ENCODE measurements at places on chromosomes 5 and 9.
A peak's percentile ranks its signal among the peaks of the same experiment; 100 is the strongest.

GRCh38 chr5:116517488-116517887, 57.1 kb downstream of the SEMA6A start:
- DNase-seq = no peak

- no peak for DNase-seq
Observed at GRCh38 chr9:75039009-75039408, 10.9 kb upstream of the CARNMT1 start.

DNA sequence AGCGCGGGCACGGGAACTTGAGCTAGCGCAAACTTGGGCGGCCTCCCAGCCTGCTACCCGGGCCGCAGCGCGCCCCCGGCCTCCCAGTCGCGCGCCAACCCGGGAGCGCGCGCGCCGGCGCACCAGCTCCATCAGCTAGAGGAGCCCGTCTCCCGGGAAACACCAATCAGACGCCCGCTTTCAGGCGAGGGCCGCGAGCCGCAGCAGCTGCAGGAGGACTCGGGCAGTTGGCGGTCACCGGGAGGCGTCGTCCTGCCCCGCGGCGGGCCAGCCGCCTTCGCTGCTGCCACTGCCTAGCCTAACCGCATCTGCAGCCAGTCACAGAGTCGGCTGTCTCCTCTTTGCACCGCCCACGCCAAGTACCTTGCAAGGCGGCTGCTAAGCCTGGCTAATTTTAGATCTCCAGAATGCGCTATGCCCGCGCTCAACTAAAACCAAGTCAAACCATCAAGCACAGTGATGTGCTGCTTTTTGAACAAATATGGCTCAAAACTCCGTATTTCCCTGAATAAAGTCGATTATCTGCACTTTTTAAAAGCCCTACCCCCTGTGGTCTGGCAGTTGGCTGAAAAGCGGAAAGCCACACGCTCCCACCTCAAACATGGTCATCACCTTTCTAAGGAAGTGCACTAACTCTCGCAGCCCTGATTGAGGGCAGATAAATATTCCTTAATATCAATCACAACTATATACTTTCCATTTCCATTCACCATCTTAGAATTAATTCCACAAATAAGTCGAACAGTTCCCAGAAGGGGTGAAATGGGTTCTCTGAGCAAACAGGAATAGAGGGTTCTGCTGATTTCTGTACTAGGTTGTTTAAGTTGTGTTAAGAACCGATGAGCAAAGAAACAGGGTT, 221.8 kb downstream of the MEF2C start:
- peak; percentile 97 for DNase-seq

- no peak for DNase-seq
Observed at GRCh38 chr5:172821340-172821985, 12.6 kb upstream of the ERGIC1 start.

DNA sequence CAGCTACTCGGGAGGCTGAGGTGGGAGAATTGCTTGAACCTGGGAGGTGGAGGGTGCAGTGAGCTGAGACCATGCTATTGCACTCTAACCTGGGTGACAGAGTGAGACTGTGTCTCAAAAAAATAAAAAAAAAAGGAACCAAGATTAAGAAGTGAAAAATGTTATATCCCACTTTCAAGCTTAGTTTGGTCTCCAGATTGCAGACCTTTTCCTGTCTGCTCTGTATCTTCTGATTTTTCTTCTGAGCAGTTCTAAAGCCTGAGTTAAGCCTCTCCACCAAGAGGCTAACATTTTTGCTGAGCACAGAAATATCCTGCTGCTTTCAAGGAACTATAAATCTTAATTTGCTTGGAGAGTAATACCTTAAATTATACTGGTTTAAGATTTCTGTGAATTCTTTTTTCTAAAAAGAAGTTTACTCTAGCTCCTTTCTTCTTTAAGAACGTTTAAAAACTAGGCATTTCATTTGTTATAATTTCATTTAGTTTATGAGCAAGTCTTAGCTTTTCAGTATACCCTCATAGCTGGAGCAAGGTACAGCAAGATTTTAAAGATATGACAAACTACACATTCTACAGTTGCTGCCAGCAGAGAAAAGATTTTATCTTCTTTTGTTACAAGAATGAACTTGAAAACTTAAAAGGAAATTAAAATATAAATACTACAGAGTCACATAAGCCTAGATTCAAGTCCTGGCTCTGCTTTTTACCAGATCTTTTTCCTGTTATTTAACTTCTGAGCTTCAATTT, 55.0 kb downstream of the GARNL3 start:
- DNase-seq = no peak

DNA sequence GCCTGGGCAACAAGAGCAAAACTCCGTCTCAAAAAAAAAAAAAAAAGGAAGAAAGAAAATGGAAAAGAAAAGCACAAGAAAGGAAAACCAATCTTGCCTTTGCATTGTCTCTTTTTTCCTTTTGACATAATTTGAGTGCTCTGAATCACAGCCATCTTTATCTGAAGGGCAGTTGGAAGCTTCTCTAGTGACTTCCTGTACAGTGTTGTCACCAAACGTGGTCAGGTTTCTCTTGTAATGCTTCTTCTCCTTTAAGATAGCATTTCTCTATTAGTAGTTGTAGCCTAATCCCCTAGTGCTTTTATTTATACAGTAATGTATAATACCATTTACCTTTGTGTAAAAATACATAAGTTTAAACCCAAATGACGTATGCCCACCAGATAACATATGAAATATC, 18.1 kb downstream of the PRKACG start:
- no peak for DNase-seq

DNA sequence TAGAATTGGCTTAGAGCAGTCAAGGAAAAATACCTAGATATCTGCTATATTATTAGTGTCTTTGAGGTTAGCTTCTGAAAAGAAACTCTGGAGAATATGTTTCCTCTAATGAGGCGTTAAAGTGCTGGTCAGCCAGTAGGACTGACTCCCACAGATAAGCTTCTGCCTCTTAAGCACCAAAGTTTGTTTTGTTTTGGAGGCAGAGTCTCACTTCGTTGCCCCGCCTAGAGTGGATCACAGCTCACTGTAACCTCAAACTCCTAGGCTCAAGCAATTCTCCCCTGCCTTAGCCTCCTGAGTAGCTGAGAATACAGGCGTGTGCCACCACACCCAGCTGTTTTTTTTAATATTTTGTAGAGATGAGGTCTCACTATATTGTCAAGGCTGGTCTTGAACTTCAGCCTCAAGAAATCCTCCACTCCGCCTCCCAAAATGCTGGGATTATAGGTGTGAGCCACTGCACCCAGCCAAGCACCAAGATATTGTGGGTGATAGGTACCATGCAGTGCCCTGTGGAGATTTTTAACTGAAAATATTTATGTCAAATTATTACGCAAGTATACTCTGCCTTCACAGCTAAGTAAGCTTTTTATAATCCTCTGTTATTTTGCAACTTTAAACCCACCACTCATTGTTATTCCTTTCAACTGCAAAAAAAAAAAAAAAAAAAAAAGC, 24.7 kb upstream of the TMEM171 start:
- no peak for DNase-seq

GRCh38 chr5:55986931-55987330, 7.8 kb downstream of the IL6ST start:
- DNase-seq = no peak

DNA sequence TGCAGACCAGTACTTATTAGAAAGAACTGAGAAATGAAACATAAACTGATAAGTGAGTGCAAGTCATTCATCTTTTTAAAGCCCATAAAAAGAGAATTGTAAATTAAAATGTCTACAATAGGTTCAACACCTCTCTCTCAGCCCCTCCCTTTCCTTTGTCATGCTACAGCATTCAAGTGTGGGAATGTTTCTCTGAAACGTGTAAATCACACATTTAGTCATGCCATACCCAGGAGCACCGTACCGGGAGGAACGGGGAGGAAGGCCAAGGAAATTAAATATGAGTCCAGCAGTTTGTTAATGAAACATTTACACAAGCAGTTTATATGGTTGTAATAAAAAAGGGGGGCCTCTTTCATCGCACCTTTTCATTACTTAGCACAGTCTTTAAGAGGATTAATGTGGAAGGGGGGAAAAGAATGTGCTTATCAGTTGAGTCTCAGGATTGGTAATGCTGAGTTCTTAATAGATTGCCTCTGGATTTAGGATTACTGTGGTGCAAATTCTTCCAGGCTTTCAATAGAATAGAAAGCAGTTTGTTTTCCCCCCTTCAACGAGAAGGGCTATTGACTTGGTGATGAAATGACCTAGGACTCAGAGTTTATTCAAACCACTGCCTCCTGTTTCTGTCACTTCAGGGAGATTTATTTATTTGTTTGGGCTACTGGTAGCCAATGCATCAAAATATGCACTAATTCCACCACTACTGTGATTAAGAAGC, 176.0 kb upstream of the ZNF608 start:
- DNase-seq = no peak

GRCh38 chr5:179355976-179356974, 11.0 kb upstream of the ADAMTS2 start:
- no peak for DNase-seq

DNA sequence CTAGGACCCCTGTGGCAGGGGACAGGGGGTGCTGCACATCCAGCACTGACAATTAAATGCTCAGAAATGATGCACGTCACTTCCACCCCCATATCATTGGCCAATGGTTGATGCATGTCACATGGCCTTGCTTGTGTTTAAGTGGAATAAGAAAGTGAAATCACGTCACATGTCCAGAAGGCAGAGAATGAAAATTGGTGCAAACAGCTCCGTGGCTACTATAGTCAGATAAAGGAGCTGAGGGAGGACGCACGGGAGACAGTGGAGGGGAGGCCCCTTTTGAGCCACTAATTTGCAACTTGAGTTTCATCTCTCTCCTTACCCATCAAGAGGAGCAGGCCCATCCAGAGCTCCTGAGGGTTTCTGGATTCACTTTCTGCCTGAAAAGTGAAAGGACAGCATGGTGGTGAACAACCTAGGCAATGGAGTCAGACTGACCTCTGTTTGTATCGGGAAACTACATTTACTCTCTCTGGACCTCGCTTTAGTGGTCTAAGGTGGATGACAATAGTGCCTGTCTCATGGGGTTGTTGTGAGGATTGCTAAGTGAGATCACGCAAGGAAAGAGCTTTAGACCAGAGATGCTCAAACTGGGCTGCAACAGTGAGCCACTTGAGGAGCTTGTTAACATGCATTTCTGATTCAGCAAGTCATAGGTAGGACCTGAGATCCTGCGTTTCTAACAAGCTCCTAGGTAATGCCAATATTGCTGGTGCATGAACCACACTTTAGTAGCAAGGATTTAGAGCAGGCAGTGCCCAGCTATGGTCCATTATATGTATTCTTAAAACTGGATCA, 133.9 kb upstream of the ADRA1B start:
- no peak for DNase-seq

- DNase-seq = no peak
Observed at GRCh38 chr9:83296123-83296522, 233.2 kb upstream of the RASEF start.

GRCh38 chr5:2165203-2165602, 282.5 kb upstream of the IRX4 start:
- no peak for DNase-seq

DNA sequence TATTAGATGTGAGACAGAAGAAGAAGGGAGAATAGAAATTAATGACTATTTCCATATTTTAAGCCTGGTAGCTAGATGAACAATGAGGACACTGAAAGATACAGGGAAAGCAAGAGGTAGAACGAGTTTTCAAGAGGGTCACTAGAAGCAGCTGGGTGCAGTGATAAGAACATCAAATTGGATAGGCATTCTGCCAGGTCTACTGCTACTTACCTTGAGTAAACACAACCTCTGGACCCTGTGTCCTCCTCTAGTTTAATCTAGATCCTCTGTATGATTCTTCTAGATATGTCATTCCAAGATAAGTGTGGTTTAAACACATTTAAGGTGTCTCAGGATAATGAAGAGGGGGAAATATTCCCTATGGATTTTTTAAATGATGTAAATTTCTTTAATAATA, 31.2 kb downstream of the OTP start:
- no peak for DNase-seq

- DNase-seq = no peak
Observed at GRCh38 chr5:99247346-99247745, 318.5 kb upstream of the CHD1 start.

DNA sequence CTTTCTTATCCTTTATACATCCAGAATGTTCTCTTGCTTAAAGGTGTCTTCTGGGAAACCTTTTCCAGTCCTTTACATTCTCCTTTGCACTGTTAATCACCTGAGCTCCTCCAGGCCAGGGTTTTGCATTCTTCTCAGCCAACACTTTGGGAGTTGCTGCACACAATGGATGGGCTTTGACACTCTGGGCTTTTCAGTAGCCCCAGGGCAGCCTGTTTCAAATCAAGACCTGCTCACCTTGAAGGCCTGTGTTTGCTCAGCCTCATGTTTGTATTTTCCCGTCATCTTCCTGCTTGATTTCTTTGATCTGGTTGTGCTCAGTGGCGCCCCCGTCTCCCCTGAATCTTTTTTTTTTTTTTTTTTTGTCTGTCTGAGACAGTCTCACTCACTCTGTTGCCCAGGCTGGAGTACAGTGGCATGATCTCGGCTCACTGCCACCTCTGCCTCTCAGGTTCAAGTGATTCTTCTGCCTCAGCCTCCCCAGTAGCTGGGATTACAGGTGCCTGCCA, 41.0 kb downstream of the DMRT1 start:
- no peak for DNase-seq

- DNase-seq = no peak
Observed at GRCh38 chr5:137847687-137848086, 20.0 kb upstream of the MYOT start.

DNA sequence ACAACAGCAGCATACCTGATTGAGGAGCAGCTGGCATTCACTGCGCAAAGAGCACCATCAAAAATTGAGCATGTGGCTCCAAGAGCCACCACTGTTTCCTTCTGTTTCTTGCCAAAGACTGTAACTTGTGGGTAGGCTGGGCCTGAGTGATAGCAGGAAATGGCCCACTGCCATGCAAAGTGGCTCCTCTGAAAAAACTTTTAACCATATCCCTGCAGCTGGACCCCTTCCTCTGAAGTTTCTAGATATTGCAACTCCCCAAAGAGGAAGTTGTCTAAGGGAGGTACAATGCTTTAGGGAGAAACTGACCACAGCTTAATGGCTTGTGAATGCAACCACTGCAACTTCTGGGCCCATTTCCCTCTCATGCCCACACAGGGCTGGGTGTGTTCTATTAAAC, 355.4 kb upstream of the PDE4D start:
- no peak for DNase-seq

- no peak for DNase-seq
Observed at GRCh38 chr5:54344653-54345052, 34.3 kb upstream of the ARL15 start.

DNA sequence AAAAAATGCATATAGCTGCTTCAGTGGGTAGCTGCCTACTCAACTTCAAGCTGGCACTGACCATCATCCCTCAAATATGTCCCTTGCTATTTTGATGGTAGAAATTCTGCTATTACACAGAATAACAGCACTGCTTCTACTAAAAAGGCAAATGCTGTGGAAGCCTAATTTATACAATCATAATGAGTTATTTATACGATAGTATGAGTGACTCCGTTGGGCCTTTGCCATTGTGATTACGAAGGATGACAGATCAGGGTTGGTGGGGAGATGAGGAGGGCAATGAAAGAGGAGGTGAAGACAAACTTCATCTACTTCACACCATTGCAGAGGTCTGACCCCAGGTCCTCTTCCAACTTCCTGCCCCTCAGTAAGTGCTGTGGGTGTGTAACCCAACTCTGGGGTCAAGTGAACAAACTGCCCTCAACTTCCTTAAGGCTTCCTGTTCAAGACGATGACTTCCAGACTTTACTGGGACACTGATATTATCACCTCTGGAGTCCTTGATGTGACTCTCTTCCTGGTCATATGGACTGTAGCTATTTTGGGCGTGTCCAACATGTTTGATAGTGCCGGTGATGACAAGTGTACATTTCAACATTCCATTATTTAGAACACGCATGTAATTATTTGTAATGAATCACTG, 74.1 kb upstream of the RPS23 start:
- no peak for DNase-seq

GRCh38 chr5:170597109-170597751, 93.4 kb downstream of the KCNIP1 start:
- DNase-seq = no peak

Measured in DMS 273 treated with DMSO at 0.1 percent for 48 hours (cell line).